ENCODE measurements at places on chromosomes 11 and 22. TPM values are rescaled to one million over a fixed set of nuclear protein-coding genes. Genes with fewer than 3 reads are reported as not detected.

DNA sequence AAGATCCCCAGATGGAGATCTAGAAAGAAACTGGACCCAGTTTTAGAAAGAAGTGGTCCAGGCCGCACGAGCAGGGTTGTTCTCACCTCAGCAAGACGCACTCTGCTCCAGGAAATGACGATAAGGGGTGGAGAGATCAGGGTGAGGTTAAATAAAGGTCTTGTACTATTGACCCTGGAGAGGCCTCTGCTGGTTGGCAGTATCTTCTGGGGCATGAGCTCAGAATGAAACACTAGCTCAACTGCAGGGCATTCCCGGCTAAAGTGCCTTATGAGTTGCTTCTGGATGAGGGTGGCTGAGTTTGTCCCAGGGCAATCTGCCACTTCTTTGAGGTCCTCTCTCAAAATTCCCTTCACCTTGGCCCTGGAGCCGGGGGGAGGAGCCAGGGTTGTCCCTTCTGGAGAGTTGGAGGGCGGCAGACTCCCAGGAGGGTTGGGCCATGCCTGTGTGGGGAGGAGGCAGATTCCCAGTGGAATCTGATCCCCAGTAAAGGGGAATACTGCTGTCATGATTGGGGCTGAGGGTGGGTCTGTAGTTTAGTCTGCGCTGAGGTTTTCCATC lies 10.9 kb downstream of the USP2 start:
- DNase-seq, result peak; percentile 26

The FERMT3 gene
- total RNA-seq, result 3.3 TPM

DNA sequence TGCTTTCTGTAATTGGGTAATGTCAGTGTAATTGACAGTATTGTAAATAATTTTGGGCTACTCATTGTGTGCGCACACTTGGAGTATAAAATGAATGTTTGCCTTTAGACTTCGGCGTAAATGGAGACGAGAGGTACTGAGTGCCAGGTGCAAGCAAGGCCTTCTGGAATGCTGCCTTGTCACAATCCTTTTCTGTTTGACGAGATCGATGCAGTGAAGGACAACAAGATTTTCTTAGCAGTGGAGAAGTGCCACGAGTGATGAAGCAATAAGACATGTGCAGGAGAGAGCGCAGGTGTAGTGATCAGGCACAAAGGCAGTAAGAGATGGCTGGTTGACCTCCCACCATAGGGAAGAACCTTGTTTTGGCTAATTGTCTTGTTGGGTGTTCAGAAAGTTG lies 67.5 kb downstream of the DDX10 start:
- DNase-seq, result peak; percentile 65

GRCh38 chr11:28999620-29000019 lies 891.4 kb downstream of the METTL15 start:
- DNase-seq, result no peak

GRCh38 chr11:36469881-36470802 lies 39.9 kb downstream of the TRAF6 start:
- DNase-seq, result no peak

DNA sequence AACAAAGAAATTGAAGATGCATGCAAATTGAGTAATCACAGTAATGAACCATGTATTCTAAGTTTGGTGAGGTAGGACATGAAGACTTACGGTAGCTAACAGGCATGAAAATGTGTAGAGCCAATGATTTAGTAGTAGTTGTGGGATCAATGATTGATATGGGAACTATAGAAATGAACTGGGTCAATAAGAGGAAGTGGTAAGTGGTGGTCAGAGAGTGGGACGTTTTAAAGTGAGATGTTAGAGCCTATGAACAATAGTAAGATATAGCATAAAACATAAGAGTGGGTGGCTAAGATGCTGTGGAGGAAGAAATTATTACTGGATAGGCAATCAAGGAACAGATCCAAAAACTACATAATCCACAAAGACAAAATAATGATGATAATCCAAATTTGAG lies 45.0 kb downstream of the DLG2 start:
- DNase-seq, result no peak

DNA sequence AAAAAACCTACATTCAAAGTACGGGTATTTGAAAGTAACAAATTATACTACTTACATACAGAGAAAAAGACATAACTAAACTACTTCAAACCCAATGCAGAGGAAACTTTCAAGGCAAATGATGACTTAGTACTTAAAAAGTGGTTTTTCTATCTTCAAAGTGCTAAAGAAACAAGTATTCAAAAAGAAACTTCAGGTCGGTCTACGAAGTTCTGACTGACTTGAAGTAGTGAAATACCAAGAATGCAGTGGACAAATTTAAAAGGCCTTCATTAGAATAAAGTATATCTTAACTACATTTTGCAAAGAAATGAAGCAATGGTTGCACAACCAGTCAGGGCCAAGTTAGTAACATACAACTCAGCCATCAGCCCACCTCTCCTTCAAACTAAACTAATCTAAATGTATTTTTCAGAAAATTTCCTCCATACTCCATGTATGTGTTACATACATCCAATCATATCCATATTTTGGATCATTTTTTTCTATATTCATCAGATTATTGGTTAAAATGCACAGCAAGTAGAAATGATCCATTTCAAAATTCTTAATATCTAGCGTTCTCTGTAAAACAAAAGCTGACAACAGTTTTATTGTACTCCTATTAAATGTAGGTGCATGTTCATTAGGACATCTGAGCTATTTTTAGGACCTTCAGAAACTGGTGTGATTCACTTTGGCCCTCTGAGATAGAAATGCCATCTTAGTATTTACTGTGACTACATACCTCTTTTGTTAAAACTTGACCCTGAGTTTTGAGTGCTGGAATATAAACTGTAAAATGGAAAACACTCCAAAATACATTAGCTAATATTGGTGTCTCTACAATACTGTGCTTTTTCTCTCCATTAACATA lies 49.9 kb downstream of the BIRC2 start:
- no peak for DNase-seq

The SPI1 gene
- total RNA-seq, result not detected

- no peak for DNase-seq
Observed at GRCh38 chr11:108466405-108466804, 924 bp downstream of the C11orf65 start.

DNA sequence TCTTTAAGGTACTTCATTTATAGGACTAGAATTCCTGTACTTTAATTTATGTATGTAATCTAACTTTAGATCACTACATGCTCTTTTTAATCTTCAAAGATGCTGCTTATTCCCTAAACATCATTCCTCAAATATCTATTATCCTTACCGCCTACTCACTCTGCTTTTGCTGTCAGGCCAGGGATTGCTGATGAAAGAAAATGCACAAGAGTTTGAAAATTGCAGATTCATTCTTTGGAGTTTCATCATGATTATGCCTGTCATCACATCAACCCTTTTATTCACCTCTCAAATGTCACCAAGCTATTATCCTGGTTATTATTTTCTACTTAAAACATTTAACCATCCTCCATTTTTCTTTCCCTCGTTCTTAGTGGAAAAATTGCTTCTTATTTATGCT lies 802.7 kb downstream of the METTL15 start:
- DNase-seq, result no peak

The DNAJB13 gene
- 0.52 TPM for total RNA-seq

The OR5M8 gene
- total RNA-seq, result not detected

DNA sequence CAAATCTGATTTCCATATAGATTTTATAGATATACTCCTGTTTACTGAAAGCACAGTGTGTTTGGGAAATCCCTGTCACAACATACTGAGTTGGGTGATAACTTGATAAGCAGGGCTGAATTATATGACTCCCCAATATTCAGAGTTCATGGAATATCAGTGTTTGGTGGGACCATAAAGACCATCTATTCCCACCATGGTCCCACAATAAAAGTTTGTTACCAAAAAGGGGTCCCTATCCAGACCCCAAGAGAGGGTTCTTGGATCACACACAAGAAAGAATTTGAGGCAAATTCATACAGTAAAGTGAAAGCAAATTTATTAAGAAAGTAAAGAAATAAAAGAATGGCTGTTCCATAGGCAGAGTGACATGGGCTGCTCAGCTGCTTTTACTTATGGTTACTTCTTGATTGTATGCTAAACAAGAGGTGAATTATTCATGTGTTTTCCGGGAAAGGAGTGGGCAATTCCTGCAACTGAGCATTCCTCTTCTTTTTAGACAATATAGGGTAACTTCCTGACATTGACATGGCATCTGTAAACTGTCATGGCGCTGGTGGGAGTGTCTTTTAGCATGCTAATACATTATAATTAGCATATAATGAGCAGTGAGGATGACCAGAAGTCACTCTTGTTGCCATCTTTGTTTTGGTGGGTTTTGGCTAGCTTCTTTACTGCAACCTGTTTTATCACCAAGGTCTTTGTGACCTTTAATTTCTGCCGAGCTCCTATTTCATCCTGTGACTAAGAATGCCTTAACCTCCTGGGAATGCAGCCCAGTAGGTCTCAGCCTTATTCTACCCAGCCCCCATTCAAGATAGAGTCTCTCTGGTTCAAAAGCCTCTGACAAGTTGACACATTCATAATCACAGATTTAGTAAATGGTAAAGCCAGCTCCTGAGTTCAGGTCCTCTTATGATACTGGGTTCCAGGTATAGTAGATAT lies 240.6 kb upstream of the PDGFD start:
- DNase-seq, result no peak

- no peak for DNase-seq
Observed at GRCh38 chr11:115499241-115499799, 4.9 kb downstream of the CADM1 start.

DNA sequence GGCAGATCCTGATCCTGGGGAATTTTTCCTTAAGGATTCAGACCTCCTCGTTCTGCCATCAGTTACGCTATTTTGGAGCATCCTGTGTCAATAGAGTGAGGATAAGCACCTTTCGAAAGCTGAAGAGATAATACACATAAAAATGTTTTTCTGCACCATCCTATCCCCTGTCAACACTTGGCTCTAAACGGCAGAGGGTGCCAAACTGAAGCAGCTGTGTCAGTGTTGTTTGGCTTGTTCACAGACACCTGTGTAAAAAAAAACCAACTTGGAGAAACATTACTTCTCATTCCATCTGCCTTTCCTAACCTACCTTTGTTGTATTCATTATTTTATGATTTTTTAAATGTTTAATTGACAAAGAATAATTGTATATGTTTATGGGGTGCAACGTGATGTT lies 417.0 kb upstream of the DDI1 start:
- peak; percentile 45 for DNase-seq
